ENCODE measurements at places on chromosomes 6 and 20.

GRCh38 chr6:90448836-90449235 is 138.0 kb downstream of the MAP3K7 start:
- DNase-seq = no peak

DNA sequence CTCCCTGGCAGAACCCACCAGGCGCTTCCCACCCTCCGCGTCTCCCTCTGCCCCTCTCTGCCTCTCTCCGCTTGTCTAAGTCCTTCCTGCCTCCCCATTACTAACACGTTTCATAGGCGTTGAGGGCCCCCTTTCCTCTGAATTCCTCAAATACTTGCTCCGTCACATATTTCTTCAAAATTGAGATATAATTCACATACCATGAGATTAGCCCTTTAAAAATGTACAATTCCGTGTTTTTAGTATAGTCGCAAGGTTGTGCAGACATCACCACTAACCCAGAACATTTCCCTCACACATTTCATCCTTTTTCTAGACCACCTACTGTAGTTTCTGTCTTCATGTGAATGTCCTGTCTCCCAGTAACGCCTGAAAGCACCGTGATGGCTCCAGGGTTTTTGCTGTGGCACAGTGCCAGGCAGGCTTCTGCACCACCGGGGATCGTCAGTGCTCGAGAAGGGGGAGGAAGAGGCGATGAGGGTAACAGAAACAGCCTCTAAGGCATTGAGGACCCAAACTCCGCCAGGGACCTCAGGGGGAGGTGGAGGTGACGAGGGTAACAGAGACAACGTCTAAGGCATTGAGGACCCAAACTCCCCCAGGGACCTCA is 141.9 kb upstream of the SNX9 start:
- DNase-seq = no peak

DNA sequence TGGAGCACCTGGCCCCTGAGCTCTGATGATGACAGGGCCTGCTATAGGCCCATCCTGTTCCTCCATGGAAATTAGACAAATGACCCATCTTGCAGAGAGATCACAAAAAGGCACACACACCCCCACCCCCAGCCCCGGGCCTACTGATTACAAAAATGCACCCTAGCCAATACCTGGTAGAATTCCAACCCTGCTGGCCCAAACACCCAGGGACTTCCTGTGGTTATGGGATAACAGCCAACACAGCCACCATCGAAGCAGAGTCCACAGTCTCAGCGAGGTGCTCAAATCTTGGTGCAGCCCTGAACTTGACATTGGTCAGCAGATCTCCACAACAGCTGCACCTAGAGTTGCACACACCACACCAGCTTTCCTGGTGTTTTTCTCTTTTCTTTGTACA is 17.0 kb downstream of the NCR2 start:
- DNase-seq = no peak

DNA sequence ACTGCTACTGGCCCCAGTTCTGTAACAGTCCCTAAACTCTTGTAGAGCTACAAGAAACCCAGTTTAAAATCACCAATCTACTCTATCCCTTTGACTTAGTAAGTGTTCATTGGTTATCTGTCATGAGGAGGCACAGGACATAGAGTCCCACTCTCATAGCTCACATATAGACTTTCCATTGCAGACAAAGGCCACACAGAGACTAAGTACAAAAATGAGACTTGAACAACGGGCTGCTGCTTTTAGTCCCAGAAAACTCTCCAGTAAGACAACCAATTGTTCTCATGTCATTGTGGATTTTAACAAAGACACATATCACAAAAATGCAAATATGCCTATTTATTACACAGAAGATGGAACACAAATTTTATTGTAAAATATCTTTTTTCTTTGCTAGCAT is 197.4 kb downstream of the PTPRK start:
- no peak for DNase-seq

GRCh38 chr6:118722829-118723813 is 71.7 kb upstream of the CEP85L start:
- no peak for DNase-seq

DNA sequence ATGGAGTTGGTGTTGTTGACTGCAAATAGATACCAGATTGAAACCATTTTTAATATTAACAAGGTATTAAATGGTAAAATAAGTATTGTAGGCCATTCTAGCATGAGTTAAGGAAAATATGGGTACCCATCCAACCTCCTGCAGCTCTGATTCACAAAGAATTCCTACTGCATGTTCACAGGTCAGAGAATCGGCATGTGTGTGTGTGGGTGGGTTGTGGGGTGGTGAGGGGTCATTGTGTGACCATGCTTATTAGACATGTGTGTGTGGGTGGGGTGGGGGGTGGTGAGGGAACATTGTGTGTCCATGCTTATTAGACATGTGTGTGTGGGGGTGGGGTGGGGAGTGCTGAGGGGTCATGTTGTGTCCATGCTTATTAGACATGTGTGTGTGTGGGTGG is 3.2 kb downstream of the IYD start:
- no peak for DNase-seq

- no peak for DNase-seq
These were observed 91.0 kb downstream of the EYA2 start for GRCh38 chr20:46985671-46986070.

DNA sequence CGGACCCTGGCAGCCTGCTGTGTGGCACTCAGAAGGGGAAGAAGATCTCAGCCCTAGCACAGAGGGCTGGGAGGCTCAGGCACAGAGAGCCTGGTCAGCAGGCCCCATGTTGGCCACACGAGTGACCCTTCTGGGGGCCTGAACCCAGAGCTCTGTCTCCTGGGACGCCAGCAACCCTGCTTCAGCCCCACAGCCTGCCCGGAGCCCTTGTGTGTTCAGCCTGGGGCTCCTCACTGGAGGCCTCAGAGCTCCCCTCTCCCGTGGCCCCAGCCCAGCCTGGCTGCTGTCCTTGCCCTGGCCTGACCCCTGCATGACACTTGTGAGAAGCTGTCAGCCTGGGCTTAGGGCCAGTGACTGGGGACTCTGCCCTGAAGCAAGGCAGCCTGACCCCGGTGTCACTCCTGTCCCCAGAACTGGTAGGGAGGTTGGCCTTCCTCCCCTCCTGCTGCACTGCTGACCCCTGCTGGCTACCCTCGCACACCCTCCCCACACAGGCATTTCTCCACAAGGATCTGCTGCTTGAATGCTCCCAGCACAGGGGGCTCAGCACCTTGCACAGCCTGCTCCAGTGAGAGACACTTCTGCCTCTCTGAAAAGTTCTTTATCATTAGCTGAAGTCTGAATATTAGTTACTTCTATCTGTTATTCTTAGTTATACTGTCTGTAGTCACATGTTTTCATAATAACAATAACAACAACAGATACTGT is 15.4 kb upstream of the IP6K3 start:
- peak; percentile 26 for DNase-seq

DNA sequence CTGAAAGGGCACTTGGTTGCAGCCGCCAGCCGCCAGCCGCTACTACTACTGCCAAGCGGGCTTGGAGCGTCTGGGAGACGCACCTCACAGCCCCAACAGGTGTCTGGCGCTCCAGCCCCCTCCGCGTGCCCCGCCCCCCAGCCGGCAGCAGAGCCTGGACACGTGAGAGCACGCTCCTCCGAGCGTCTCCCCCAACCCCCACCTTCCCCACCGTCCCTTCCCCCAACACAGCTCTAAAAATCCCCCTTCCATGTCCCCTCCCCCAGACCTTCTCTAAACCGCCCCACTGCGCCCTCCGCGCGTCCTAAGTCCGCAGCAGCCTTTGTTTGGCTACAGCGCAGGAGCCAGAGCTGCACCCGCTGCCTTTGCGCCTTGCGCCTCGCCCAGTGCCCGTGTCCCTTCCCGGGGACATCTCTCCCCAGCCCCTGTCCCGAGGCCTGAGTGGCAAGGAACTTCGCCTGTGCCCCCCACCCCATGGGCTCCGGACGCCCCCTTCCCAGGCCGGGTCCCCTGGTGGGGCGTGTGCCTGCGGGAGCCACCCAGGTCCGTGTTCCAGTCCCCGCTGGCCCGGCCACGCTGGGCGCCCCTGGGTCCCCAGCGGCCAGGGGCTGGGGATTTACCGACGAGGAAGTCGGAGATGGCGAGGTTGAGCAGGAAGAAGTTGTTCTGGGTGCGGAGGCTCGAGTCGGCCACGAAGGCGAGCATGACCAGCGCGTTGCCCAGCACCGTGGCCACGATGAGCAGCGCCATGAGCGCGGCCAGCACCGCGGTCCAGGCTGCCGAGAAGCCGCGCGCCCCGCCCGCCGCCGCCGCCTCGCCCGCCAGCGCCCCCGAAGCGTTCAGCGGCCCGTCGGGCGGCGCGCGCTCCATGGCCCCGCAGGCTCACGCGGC is 732 bp downstream of the HRH3 start:
- DNase-seq = no peak

GRCh38 chr6:147141711-147142308 is 62.4 kb upstream of the STXBP5 start:
- DNase-seq = peak; percentile 35

GRCh38 chr20:22574545-22575086 is 9.8 kb downstream of the FOXA2 start:
- DNase-seq = no peak

DNA sequence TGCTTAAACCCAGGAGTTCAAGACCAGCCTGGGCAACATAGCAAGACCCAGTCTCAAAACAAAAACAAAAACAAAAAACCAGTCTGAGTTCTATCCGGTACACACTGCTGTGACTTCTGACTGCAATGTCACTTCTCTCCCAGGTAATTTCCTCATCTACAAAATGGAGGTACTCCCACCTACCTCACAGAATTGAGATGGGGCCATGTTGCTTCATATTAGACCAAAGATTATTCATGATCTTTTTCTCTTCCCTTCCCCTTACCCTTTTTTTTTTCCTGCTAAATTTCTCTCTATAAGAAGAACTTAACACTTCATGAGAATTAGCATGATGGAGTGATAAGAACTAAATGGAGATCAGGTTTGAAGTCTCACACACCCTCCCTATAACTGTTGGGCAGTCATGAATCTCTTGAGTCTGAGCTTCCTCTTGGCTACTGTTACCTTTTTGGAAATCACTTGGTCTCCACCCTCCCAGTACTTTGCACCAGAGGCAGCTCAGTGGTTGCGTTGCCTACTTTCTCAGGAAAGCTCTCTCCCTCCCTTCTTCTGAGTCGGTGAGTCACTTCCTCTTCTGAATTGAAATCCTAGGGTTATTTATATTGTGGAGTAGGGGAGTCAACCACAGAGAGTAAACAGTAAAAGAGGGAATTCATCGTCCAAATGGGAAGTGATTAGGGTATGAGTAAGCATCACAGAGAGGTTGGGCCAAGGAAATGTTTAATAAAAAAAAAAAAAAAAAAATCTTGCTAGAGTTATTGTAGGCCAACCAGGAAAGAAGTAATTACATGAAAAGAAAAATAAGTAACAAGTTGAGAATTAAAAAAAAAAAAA is 59.9 kb upstream of the MAP7 start:
- DNase-seq = peak; percentile 99

DNA sequence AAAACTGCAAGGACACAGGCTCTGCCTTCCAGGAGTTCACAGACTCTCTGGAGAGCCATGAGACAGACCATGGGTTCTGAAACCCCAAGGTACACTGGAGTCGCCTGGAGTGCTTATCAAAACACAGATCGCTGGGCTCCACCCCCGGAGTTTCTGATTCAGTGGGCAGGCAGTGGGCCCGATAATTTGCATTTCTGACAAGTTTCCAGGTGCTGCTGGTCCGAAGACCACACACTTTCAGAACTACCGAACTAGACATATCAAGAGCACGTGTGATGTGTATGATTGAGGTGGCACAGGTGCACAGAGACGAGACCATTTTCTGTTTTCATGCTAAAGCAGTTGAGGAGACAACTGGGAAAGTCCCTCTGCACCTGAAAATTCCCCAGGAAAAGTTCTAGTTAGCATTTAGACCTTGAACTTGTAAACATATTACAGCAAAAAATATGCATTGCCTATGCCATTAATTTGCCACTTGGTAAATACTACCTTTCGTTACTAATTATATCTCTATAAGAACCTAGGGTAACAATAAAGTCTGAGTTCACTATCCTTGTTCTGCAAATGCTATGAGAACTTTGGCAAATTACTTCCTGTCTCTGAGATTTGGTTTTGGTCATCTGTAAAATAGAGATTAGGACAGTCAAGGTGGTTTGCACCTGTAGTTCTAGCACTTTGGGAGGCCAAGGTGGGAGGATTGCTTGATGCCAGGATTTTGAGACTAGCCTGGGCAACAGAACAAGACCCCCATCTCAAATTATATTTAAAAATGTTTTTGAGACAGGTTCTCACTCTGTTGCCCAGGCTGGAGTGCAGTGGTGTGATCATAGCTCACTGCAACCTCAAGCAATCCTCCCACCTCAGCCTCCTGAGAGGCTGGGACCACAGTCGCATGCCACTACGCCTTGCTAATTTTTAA is 14.3 kb upstream of the PIM1 start:
- no peak for DNase-seq

GRCh38 chr20:44137266-44137801 is 49.7 kb downstream of the JPH2 start:
- peak; percentile 27 for DNase-seq

GRCh38 chr20:63980806-63981728 is at the start of gene PRPF6:
Gene PRPF6, plus strand, starts transcription at chr20:63981132. Its CDS starts 114 bp downstream, at chr20:63981246.
- peak; percentile 91 for DNase-seq

DNA sequence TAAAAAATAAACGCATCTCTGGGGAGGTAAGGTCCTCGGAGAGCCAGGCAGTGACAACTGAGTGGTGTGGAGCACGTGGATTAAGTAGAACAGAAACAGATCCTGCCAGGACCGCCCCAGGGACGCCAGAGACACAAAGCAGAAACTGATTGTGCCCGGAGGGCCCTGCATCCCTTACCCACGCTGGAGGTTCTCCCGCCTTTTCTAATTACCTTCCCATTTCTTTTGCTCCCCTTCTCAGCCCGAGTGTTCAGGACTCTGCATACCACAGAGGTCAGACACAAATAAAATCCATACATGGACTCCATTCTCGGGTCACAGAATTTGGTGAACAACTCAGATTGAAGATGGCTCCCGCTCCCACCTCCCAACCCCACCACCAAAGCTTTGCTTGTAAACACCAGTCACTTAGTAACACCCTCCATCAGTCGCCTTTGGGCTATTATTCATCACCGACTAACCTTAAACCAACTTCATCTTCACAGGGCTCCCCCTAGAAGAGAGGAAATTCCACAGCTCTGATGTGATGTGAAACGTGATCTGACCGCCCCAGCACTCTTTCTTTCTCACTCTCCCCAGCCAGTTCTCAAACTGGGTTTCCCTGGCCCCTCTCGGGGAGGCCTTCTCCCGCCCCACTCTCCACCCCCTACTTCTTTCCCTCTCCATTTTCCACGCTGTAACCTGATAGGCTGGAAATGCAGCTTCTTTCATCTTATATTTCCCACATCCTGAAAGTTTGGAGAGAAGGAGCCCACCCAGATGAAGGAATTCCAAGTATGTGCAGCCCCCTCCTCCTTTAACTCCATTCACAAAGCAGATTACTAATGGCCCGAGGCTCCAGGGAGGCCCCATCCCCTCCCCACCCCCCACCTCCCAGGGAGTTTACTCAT is 32.5 kb upstream of the PIM1 start:
- DNase-seq = peak; percentile 99

- no peak for DNase-seq
These were observed 28.4 kb downstream of the HLA-C start for GRCh38 chr6:31243508-31243907.

GRCh38 chr6:132684272-132684671 is 25.3 kb upstream of the TAAR1 start:
- no peak for DNase-seq

- peak; percentile 99 for DNase-seq
These were observed 176.4 kb downstream of the ARID1B start for GRCh38 chr6:156953479-156954146.

All from HFFc6 (cell line).